CD4-positive, alpha-beta memory T cell (primary cell): ENCODE measurements at places on chromosomes 7 and 10. TPM values are rescaled to one million over a fixed set of nuclear protein-coding genes. Genes with fewer than 3 reads are reported as not detected.

The CRTAC1 gene
- not detected for total RNA-seq

- DNase-seq = no peak
Measured at GRCh38 chr10:102673236-102673818, 29.0 kb downstream of the TRIM8 start.

DNA sequence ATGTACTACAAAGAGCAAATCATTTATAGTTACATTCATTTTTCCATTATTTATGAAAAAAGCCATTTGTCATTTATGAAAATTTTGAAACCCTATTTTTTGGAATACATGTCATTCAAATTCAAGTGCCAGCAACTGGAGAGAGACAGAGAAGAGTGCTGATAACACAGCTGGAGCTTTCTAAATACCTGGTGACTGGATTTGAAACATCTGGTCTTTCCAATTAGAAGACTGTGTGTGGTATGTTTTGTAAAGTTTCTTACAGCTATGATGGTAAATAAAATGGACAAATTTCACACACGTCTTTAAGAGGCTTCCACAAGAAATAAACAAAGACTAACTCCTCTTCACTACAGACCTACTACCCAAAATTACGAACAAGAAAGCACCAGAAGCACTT lies 56.8 kb downstream of the CHCHD3 start:
- DNase-seq = no peak

GRCh38 chr10:128429835-128430513 lies 303.8 kb upstream of the MKI67 start:
- DNase-seq = no peak

DNA sequence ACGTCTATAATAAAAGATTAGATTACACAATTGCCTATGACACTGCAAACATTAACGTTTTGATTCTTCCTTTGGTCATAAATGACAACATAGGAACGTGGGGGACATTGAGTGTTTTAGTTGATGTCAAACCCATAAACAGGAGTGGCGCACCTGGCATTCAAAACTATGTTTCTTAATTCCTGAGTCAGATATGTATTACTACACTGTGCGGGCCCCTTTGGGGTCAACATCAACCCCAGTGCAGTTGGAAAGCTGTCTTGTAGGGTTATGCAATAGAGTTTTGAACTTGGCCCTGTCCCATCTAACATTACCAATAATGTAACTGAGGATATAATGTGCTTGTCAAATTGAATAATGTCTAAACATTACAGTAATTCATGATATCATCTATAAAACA lies 156.5 kb downstream of the CSTF2T start:
- no peak for DNase-seq

GRCh38 chr10:75643944-75644692 lies 212.7 kb downstream of the LRMDA start:
- DNase-seq = no peak

GRCh38 chr7:155206318-155207020 lies 91.2 kb upstream of the INSIG1 start:
- peak; percentile 41 for DNase-seq

DNA sequence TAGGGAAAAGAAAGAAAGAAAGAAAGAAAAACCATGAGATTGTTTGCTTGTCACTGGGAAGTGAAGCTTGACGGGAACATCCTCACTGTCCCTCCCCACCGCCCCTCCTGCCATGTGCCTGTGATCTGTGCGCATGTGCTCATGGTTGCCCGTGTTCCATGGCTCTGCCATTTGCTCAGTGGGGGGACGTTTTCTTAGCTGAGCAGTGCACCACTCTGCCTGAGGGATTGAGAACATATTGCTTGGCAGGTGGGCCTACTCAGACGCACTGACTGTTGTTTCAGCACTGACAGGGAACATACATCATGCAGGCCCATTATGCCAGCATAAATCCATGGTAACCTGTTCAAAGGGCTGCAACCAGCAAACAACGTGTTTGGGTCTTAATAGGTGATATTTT lies 747.9 kb upstream of the GALNT17 start:
- no peak for DNase-seq

DNA sequence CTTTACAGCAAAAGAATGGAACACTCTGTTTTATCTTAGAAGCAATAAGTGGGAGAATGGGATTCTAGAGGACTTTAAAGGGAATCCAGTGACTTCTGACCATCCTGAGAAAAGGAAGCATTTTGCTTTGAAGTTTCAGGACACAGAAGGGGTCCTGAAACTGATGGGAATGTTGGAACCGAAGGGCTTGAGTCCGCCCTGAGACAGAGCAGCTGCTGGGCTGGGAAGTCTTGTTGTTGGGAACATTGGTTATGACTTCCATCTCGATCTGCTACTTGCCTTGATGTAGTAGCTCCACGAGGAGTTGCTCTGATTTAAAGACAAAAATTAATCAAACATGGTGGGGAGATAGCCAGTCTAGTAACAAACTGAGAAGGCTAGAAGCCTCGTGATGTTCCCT lies 177.6 kb downstream of the JCAD start:
- no peak for DNase-seq
